Occipital lobe (tissue), 3 donors: ENCODE measurements at places on chromosomes 5 and 9.

DNA sequence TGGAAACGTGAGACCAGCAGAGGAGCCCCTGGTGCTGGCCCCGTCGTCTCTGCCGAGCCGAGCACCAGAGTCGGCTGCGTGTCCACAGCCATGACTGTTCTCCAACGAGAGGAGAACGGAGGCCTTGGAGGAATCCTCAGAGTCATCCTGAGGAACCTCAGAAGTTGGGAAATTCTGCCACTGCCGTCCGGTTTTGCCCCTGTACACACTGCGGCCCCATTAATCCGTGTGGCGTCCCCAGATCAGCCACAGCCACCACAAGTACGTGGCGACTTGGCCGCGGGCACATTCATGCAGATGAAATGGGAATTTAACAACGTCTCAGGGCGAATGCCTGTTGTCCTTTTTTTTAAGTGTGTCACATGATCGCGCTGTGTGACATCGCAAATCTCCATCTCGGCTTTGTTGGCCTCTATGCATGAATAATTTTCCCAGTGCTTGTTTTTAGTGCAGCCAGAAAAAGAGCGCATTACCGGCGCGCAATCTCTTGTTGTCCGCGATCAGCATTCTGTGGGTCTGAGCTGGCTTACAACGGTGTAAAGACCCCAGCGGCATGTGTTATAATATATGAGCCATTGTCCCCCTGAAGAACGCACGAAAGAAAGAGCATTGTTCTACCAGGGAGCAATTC, 323.0 kb upstream of the IRX4 start:
- DNase-seq = no peak

GRCh38 chr5:14218480-14218879, 75.3 kb downstream of the TRIO start:
- DNase-seq = no peak

DNA sequence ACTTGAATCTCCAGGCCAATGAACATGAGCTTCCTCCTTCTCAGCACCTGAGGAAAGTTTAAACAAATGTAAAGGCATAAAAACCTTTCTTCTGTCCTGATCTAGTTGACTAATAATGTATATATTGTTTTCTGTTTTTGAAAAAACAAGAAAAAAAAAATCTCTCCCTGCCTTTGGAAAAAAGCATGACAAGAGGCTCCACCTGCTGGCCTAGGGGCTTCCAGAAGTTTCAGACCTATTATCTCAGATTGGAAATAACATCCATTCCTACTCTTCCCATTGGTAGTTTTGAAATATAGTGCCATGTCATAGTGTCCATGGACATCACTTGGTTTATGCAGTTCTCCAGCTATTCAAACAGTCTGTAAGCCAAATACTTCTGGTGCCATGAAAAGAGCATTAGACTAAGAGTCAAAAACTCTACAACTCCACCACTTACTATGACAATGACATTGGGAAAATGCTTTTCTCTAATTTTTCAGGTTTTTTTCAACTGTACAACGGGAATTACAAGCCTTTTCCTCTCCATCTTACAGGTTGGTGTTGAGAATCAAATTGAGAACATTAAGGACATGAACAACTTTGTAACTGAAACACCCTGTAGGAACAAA, 409.6 kb upstream of the MPDZ start:
- DNase-seq = no peak

GRCh38 chr9:114412048-114412683, 24.4 kb upstream of the AKNA start:
- no peak for DNase-seq

- DNase-seq = no peak
Measured at GRCh38 chr5:156366521-156366920, 39.6 kb downstream of the SGCD start.

GRCh38 chr9:22813529-22813928, 366.9 kb downstream of the DMRTA1 start:
- no peak for DNase-seq
